ENCODE measurements at places on chromosomes 5 and 9.

DNA sequence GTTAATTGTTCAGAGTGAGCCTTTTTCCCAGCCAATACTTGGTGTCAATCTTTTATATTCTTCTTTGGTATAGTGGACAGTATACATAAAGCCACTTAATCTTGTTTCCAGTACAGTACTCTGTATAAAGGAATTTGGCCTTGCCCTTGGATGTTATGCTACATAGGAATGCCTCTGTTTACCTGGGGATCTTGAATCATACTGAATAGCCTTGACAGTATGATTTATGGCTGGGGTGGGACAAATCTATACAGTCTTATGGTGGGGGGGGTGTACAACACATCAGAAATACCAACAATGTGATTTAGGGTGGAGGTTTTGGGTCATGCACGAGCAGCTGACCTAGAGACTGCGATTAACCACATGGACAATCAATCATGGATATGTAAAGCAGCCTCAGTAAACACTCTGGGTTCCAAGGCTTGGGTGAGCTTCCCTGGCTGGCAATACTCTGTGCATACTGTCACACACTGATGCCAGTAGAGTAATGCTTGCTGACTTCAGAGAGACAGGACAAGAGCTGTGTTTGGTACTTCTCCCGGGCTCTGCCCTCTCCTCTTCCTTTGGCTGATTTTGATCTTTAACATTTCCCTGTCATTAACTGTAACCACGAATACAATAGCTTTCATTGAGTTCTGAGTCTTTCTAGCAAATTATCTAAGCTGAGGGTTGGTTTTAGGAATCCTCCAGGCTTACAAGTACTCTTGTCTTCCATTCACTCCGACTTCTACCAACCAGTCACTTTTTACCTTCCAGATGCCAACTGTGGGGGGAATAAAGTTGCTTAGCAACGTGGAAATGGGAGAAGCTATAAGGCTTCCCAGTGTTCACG lies 84.6 kb downstream of the IARS1 start:
- DNase-seq, result no peak

DNA sequence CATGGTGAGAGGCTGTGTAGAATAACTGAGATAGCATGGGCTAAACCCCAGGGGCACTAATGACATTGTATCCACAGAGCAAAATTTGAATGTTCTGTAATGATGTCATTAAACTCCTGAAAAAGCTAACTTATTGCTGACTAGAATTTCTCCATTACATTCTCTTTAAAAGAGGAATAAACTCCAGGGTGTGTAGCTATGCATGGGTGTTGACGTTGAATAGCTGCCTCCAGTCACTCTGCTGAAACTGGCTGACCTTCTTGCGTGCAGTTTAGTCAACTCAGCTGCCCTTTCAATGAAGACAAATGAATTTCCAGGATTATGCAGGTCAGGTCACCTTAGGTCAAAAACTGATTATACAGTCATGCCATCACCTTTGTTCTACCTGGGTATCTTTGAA lies 617.5 kb upstream of the WWC1 start:
- no peak for DNase-seq

GRCh38 chr9:113296796-113297558 lies 6.2 kb downstream of the RNF183 start:
- DNase-seq, result no peak

DNA sequence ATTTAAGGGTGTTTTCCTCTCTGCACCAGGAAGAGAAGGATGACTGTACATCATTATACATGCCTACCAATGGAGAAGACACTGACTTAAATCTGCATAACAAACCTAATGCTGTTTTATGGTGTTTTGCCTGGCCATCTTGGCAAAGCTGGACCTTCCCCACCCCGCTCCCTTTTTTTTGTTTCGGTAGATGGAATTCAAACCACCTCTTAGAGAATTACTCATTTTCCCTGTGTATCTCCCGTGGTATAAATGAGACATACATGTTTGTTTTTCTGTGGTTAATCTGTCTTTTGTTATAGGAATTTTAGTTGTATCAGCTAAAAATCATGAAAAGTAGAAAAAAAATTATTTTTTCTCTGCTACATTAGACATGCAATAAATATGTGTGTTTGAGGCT lies 28.8 kb downstream of the IL12B start:
- DNase-seq, result no peak

GRCh38 chr5:150408231-150408943 lies 4.3 kb downstream of the CD74 start:
- no peak for DNase-seq

DNA sequence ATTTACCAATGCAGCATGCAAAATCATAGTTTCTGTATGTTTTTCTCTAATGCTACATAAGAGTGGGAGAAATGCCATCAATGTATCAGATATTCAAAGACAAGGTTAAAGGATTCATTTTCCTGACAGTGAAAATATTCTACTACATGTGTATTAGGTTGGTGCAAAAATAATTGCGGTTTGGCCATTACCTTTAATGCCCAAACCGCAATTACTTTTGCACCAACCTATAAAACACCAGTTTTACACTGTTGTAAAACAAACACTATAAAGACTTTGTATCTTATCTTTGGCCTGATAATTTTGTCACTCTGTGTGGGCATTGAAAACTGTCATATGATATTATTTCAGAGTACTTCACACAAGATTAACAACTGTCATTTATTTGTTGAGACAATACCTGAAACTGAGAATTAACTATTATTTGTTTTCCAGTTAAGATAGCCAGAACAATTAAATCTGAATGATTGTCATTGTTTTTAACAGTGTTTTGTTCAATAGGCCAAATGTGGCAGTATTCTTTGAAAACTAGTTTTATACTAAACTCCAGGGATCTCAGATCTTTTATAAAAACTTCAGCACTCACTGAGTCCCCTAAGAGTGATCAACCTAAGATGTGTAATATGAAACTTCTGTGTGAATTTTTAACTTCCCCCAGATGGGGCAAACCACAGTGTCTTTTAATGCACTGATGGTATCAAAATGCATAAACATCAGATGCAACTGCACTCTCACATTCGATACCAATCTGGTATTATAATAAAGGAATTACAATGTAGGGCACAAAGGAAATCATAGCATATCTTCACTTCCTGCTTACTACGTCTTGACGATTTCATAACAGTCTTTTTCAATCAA lies 53.8 kb upstream of the FBN2 start:
- no peak for DNase-seq

- DNase-seq, result no peak
These were observed 89.2 kb downstream of the NDFIP1 start for GRCh38 chr5:142197781-142198180.

DNA sequence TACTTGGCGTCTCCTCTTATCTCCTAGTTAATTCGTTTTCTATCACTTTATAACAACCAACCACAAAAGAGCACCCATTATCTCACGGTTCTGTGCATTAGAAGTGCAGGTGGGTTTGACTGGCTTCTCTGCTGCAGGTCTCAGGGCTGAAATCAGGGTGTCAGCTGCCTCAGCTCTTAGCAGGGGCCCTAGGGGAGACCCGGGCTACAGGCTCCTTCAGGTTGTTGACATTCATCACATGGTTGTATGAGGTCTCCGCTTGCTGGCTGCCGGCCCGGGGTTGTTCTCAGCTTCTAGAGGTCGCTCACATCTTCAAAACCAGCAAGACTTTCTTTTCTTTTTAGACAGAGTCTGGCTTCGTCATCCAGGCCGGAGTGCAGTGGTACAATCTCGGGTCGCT lies 2.9 kb upstream of the ZMYND19 start:
- no peak for DNase-seq

- DNase-seq, result no peak
These were observed 865.0 kb upstream of the ACO1 start for GRCh38 chr9:31519424-31519823.

DNA sequence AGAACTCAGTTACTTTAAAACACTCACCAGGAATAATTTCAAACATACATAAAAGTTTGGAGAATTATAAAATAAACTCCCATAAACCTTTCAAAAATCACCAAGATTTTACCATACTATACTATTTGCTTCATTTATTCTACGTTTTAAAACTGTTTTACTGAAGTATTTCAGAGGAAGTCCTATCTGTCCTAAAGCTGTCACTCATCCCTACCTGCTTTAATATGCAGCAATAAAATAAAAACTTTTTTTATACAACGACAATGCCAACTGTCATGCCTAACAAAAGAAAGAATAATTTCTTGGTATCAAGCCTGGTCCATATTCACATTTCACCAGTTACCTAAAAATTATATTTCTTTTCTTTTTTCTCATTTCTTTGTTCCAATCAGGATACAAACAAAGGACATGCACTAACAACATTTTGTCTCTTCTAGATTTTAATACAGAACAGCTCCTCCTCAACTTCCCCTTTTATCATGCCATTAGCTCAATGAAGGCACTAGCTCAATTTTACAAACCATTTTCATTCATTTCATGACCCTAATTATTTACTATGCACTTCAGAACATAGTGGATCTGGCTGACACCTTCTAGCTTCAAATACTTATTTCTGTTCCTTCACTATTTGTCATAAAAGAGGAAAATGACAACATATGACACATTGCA lies 135.2 kb downstream of the GNAQ start:
- no peak for DNase-seq

DNA sequence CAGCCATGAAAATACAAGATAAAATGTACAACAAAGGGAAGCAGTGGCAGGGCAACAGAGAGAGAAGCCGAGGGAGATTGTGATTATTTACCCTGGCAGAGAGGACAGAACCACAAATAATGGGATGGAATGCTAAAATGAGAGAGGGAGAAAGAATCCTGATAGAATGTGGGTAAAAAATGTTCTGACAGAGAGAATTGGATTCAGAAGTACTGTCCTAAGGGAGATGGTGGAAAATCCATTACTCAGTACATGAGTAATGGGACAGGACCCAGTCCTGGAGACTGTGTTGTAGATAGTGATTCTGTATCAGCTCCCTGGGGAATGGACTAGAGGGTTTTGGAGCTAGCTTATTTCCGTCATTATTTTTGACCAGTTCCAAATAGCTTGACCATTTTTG lies 831.5 kb downstream of the MAT2B start:
- no peak for DNase-seq

Measured in cerebellar nuclear complex (tissue), 1 donor.